Right atrium auricular region (tissue), 2 donors: ENCODE measurements at places on chromosomes 5 and 9. TPM values are rescaled to one million over a fixed set of nuclear protein-coding genes. Genes with fewer than 3 reads are reported as not detected.

The FCN2 gene
- total RNA-seq = not detected

The PCDHGA3 gene
- 7.0 TPM for total RNA-seq

GRCh38 chr9:120916588-120916987, 10.0 kb downstream of the TRAF1 start:
- peak; percentile 87 for DNase-seq

DNA sequence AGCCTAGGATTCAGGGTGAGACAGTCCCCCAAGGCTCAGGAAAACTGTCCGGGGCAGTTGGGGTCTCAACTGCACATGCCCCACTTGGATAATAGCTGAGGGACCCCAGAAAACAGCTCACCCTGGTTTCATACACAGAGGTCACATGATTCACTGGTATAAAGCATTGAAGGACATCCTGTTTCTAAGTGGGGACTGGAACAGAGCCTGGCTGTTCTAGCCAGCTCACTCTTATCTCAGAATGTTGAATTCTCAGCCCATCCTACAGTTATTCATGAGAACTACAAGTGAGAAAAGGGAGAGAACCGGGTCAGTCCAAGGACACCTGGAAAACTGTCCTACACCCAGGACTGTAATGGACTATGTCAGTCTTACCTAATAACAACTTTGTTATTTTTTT, 170.9 kb downstream of the FGF1 start:
- DNase-seq = no peak

DNA sequence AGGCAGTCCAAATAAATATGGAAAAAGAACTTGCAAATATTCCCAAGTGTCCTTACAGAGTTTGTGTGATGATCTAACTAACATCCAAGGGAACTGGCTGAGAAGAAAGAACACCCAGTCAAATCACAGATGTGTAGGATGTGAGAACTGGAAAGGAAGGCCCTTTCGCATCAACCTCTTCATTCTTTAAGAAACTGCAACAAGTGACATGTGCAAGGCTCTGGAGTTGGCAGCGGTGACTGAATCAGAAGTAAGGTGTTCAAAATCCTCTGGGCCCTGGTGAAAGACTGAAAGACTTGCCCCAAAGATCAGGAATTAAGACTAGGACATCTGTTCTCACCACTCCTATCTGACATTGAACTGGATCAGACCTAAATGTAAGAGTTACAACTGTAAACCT, 88.7 kb downstream of the RAPGEF1 start:
- no peak for DNase-seq

GRCh38 chr9:1366276-1366675, 316.1 kb downstream of the DMRT2 start:
- DNase-seq = no peak

DNA sequence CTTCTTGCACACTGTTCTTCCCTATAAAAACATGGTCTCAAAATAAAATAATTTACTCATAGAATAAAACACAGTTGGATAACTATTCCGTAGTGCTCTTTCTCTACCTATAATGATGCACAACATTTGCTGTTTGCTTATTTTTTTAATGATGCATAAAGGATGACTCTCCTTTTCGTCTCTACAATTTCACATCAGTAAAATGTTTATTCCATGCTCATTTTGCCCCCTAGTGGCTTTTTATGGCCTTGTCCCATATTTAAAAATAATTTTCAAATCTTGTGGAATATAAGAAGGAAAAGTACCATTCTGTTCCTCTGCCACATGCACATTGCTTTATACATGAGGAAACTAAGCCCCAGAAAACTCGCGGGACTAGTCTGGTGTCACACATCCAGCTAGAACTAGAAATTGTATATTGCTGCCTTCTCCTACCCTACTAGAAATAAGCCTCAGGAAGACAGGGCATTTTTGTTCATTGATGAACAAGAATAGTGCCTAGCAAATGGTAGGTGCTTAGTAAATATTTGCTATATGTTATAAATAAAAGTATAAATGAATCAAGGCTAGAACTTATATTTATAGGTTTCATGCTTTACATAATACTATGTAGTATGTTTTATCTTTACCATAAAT, 12.7 kb downstream of the KCTD16 start:
- DNase-seq = no peak

DNA sequence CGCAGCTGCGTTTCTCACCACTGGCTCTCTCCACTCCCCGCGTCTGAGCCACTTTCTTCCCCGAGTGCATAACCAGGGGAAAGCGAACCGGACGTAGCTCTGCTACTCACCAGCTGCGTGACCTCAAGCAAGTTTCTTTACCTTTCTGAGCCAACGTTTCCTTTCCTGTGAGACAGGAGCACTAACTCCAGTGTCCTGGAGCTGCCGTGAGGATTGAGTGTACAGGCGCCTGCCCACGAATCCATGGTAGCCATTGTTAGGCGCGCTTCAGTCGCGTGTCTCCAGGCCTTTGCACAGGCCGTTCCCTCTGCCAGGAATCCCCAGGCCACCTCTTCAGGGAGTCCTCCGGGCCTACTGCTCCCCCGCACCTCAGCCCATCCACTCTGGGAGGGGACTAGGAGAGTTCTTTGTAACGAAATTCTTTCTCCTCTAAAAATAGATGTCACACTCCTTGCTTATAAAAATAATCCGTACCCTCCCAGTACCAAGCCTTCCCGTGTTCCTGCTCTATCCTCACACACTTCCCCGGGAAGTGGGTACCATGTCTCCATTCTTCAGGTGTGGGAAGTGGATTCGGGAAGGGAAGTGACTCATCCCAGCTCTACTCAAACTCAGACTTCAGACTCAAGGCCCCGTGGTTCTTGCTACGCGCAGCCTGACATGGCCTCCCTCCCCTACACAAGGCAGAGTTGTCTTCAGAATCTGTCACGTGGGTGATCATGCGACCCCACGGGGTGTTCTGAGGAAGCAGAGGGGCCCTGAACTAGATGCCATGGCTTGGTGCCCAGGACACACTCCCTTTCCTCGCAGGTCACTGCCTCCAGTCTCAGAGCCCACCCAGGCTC, 16.1 kb upstream of the CRB2 start:
- DNase-seq = no peak

DNA sequence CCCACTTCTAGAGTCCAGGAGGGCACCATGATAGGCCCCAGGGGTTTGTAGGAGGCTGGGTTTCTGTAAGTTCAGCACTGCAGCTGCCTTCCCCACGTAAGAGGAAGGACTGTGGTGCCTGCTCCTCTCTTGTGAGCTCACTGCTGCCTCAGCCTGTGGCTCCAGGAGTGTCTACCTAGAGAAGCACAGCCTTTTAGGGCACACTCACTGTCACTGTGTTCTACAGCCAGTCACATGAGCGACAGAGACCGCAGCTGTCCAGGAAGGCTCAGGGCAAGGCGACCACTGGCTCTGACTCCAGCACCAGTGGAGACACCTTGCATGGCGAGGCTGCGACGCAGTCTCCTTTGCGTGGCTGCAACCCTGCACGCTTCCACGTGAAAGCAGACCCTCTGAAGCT, 72.8 kb downstream of the OTULIN start:
- no peak for DNase-seq

DNA sequence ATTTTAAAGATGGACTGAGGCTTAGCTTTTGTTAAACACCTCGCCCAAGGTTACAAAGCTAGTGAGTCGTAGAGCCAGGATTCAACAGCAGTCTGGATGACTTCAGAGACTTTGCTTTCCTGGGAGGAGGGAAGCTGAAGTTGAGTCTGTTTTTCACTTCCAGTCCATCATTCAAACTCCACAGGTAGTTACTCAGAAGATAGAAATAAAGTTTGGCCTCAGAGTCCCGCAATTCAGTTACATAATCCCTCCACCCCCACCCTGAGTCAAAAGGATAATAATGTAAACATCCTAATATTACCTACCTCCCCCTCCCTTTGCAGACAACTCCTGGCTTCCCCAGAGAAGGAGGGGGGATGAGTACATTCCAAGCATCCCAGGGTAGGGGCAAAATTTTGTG, 8.1 kb downstream of the HBEGF start:
- no peak for DNase-seq
